ENCODE measurements at places on chromosomes 2 and 18.

GRCh38 chr2:219565130-219566080, 5.9 kb downstream of the OBSL1 start:
- DNase-seq = no peak

DNA sequence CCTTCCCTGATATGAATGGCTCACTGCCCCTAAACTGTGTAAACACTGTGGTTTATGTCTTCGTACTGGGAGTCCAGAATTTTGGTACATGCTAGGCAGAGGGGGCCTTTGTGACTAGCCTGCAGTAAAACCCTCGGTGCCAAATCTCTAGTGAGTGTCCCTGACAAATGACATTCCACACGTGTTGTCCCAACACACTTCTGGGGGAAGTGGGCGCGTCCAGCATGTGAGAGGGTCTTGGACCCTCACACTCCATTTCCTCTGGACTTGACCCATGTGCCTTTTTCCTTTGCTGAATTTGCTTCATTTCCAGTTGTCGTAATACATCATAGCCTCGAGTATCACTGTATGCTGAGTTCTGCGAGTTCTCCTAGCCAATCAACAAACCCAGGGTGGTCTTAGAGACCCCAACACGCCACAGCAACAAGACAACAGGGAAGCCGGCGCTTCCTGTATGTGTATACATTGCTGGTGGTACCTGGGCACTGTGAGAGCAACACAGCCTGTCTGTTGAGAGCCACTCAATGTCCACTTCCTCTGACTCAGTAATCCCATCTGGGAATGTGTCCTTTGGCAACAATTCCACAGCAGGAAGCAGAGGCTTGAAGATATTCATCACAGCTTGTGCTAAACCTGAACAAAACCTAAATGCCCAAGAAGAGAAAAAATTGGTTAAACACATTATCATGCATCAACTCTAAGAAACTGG, 26.9 kb upstream of the SLC66A3 start:
- DNase-seq = no peak

- no peak for DNase-seq
Observed at GRCh38 chr2:40953341-40953740, 501.5 kb upstream of the SLC8A1 start.

DNA sequence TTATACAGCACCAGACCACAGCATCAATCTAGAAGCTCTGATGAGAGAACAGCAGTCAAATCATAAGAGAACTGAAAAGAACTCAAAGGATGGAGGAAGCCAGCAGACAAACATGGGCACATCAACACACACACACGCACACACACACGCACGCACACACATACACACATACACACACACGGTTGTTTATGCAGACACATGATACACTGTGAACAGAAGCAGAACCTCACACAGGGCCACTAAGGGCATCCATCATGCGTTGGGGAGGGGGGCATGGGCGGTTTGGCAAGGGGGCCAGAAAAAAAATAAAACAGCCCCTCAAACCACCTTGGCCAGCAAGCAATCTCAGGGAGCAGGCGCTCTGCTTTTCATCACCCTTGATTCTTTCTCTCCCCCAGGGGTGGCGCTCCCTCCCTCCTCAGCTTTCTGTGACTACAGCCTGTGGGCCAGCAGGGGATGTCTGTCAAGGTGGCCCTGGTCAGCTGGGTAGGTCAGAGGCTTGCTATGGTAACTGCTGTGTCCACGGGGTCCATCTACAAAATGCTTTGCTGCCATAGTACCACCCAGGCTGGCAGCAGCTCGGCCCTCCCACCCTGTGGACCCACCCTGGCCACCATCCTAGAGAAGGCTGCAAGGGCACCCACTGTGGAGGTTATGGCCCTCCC, 318.0 kb downstream of the CELF4 start:
- no peak for DNase-seq

GRCh38 chr2:219687272-219687671, 59.8 kb downstream of the SLC4A3 start:
- DNase-seq = no peak

- DNase-seq = no peak
Observed at GRCh38 chr2:42281416-42282081, 79.5 kb downstream of the COX7A2L start.

- DNase-seq = peak; percentile 83
Observed at GRCh38 chr2:241844066-241844728, 14.5 kb downstream of the PDCD1 start.

DNA sequence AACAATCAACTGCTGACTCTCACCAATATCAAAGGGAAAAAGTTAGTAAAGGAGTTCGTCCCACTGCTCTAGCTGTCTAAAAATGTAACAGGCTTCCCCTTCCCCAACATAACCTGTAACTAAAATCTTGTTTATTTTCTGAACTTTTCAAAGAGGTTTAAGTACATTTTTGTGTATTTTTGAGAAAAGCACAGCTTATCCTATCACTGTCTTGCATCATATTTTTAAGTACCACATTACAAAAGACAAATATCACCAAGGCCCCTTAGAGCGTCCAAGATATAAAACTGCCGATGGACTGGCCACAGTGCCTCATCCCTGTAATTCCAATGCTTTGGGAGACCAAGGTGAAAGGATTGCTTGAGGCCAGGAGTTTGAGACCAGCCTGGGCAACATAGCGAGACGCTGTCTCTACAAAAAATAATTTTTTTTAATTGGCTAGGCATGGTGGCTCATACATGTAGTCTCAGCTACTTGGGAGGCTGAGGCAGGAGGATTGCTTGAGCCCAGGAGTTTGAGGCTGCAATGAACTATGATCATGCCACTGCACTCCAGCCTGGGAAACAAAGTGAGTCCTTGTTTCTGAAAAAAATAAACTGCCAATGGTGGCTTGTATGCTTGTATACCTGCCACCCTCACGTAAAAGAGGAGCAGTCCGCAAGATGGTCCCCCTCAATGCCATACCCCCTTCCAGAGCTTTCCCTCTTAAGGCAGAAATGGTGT, 21.2 kb upstream of the LAPTM4A start:
- DNase-seq = no peak

DNA sequence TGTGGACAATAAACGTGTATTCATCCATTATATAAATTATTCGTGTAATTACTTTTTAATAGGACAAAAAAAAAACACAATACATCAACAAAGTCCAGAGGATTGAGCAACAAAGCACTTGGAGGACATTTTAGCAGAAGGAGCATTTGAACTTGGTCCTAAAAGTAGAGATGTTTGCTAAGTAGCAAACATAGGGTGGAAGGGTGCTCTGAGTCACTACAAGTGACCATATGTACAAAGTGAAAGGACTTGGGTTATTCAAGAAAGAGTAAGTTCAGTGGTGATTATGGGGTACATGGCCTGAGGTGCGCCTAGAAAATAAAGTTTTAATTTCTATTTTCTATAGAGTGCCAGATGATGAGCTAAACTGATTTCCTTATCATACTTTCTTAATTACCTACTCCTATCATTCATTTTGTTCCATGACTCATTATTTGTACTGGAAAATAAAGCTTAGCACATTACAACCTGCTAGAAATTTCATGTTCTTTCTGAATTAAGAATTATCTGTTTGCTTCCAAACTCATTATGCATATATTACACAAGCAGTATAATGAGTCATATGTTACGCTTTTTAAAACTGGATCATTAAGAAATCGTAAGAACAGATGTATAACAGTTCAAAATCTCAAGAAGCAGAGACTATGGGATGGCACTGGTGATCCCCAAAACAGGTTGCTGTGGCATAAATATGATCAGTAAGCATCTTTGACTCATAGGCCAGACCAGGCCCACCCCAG, 13.1 kb upstream of the PPP1R1C start:
- DNase-seq = no peak

DNA sequence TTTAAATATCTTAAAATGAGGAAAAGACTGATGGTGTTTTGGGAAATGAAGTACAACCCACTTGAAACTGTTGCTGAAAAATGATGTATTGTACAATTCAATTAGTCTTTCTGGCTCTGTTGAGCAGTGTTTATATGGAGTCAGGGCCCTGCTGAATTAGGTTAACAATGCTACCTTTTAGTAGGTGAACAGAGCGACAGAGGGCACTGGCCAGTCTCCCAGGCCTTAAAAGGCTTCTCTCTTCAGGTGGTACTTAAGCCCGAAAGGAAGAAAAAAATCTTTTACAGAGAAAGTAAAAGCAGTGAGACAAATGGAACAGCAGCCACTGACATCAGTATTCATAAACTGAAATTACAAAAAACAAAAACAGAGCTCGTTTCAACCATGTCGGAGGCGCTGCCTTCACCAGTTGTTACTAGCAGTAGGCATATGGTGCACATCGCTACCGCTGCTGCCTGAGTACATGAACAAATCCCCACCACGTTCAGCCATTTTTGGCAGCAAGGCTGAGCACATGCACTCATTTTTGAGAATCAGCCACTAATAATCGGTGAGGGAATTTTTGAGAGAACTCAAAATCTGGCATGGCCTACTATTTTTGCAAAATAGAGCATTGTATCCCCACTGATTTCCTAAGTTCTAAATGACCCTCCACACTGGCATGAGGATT, 91.8 kb downstream of the PLEKHM3 start:
- no peak for DNase-seq

DNA sequence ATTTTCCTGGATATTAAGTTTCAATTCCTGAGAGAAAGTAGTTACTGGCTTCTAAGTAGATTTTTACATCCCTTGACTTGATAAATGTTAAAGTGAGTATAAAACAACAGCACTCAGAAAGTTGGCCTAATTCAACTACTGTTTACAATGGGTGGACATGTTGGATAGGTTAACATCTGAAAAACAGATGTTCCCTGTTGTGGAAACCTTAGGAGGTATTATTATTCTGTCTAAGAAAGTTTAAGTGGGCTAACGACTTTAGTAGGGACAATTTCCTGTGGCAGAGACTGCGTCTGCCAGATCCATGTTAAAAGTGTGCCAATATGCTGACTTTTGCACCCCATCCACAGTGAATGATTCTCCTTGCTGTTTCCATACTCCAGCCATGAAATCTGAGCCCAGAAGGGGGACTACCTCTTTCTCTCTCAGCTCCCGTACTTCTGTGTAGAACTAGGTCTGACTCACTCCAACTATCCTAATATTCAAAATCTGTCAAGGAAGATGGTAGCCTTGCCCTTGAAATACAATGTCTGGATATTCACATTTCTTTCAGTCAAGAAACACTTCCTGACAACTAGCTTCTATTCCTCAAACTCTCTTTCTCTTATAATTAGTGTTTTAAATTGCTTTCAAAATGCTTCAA, 327.5 kb upstream of the HNRNPA3 start:
- DNase-seq = no peak

DNA sequence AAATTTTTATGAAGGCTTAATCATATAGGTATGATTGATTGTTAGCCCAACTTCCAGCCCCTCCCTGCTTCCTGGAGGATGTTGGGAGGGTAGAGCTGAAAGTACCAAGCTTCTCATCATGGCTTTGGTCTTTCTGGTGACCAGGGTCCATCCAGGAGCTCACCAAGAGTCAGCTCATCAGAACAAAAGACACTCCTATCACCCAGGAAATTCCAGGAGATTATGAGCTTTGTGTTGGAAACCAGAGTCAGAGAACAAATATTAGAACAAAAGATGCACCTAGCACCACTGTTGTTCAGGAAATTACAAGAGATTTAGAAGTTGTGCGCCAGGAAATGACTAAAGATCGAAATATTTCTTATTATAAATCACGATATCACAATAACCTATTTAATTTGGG, 119.9 kb upstream of the THUMPD2 start:
- no peak for DNase-seq

DNA sequence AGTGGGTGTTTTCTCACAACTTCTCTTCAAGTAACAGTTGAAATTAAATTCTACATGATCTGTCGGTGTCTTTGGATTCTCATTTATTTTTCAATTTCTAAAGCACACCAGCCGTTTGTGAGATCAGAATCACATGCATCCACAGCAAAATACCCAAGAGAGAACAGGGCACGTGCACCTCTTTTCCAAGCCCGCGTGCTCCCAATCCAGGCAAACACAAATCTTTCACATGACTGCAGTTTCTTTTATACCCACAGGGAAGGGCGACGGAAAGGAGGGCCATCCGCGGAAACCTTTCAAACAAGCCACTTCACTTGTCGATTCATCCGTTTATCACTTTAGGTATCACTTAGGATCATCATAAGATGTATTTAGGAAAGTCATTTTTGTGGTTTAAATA, 13.0 kb upstream of the DAPL1 start:
- no peak for DNase-seq

DNA sequence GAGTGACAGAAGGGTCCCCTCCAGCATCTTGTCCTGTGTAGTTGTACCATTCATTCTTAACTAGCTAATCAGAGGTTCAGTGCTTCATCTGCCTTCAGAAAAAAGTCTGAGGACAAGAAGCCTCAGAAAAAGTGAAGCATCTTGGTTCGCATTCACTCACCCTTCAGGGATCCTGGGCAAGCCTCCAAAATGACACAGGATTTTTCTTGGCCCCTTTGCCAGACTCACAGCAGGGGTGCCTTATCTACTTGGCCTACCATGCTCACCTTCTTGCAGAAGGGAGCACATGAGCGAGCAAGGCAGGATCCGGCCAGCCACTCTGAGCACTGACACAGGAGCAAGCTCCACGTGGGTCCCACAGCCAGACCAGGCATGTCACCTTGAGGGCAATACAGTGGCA, 43.1 kb upstream of the XDH start:
- DNase-seq = no peak

DNA sequence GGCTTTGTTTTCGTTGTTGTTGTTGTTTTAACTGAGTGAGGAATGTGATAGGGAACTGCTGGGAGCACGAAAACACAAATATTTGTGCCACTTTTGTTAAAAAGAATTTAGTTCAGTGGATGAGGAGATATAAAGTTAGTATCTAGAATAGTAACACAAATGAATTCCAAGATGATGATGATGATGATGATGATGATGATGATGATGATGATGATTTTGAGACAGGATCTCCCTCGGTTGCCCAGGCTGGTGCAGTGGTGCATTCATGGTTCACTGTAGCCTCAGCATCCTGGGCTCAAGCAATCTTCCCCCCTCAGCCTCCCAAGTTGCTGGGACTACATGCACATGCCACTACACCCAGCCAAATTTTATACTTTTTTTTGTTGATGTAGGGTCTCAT, 223.7 kb downstream of the DSEL start:
- DNase-seq = no peak

GRCh38 chr2:158004126-158004764, 97.4 kb upstream of the UPP2 start:
- DNase-seq = no peak

GRCh38 chr2:241558532-241559322, at the start of gene BOK:
Gene BOK (plus strand): TSS chr2:241558745. CDS start chr2:241559484, 739 bp downstream.
- no peak for DNase-seq

GRCh38 chr18:3912705-3913104, 462.7 kb downstream of the TGIF1 start:
- no peak for DNase-seq

GRCh38 chr2:24304098-24304497, 56.2 kb downstream of the ITSN2 start:
- DNase-seq = no peak

- DNase-seq = no peak
Observed at GRCh38 chr2:191417746-191418145, 172.5 kb downstream of the MYO1B start.

GRCh38 chr2:225468131-225468530, 68.6 kb downstream of the NYAP2 start:
- DNase-seq = no peak

GRCh38 chr18:49886891-49887764, 73.8 kb upstream of the ACAA2 start:
- DNase-seq = no peak

All from activated CD8-positive, alpha-beta T cell treated with anti-CD3 and anti-CD28 coated beads, Interleukin-2, amount 10 ng/mL, durations not matched to agents 7 days and 5 days (primary cell).